ENCODE measurements at places on chromosomes 7 and 10.
A peak's percentile ranks its signal among the peaks of the same experiment; 100 is the strongest.

GRCh38 chr10:77832238-77832637 lies 94.3 kb downstream of the DLG5 start:
- peaks cover 26% of the 10 kb centered on the region for H3K4me1 ChIP-seq
- H3K27ac ChIP-seq, result no peak overlapping the region
- DNase-seq, result no peak
- H3K36me3 ChIP-seq, result no peaks in the 10 kb centered on the region
- no peak overlapping the region for H3K4me3 ChIP-seq
- no peaks in the 10 kb centered on the region for H3K27me3 ChIP-seq

GRCh38 chr7:113131367-113131766 lies 13.0 kb upstream of the SMIM30 start:
- no peaks in the 10 kb centered on the region for H3K4me1 ChIP-seq
- no peak for DNase-seq
- H3K27me3 ChIP-seq, result peaks cover 8% of the 10 kb centered on the region
- no peaks in the 10 kb centered on the region for H3K36me3 ChIP-seq
- H3K4me3 ChIP-seq, result no peak overlapping the region

DNA sequence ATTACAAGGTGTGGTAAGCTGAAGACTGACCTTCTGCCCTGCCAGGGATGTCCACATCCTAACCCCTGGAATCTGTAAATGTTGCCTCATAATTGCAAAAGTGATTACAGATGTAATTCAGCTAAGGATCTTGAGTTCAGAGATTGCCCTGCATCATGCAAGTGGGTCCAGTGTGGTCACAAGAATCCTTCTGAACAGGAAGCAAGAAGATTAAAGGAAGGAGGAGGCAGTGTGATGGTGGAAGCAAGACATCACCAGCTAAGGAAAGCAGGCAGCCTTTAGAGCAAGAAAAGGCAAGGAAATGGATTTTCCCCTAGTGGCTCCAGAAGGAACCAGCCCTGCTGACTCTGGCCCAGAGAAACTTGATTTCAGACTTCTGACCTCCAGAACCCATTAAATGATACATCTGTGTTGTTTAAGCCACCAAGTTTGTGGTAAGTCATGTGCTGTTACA lies 78.1 kb downstream of the USP6NL start:
- no peaks in the 10 kb centered on the region for H3K36me3 ChIP-seq
- no peak for DNase-seq
- peaks cover 5% of the 10 kb centered on the region for H3K27me3 ChIP-seq
- peaks cover 7% of the 10 kb centered on the region for H3K4me1 ChIP-seq

GRCh38 chr7:158414486-158414961 lies 173.1 kb downstream of the PTPRN2 start:
- DNase-seq, result no peak
- H3K27ac ChIP-seq, result no peak overlapping the region
- H3K4me1 ChIP-seq, result no peaks in the 10 kb centered on the region
- no peak overlapping the region for H3K4me3 ChIP-seq
- no peaks in the 10 kb centered on the region for H3K27me3 ChIP-seq

DNA sequence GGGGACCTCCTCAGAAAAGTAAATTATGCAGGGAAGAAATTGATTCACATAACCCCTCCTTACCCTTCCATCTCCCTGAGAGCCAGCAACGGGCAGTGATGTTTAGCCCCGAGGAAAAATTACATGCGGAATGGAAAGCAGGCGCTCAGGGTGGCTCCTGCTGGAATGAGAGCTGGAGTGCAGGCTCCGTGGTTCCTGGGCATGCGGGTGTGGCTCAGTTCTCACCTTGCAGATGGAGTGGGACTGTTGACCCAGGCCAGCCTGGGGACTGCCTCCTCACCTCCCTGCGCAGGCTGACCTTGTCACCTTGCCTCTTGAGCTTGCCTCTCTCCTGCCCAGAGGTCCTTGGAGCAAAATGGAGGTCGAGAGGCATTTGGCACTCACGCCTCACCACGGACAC lies 83.3 kb upstream of the PPIF start:
- H3K27me3 ChIP-seq, result no peaks in the 10 kb centered on the region
- no peak for DNase-seq

- H3K4me3 ChIP-seq, result no peak overlapping the region
- H3K27ac ChIP-seq, result no peak overlapping the region
- H3K27me3 ChIP-seq, result no peaks in the 10 kb centered on the region
- H3K4me1 ChIP-seq, result no peaks in the 10 kb centered on the region
- no peaks in the 10 kb centered on the region for H3K36me3 ChIP-seq
Measured at GRCh38 chr7:97307521-97308108, 190.1 kb downstream of the SDHAF3 start.

- no peak overlapping the region for H3K4me3 ChIP-seq
- H3K27me3 ChIP-seq, result peaks cover 2% of the 10 kb centered on the region
- no peak for DNase-seq
- no peak overlapping the region for H3K27ac ChIP-seq
Measured at GRCh38 chr10:18231480-18231879, 91.3 kb downstream of the CACNB2 start.

DNA sequence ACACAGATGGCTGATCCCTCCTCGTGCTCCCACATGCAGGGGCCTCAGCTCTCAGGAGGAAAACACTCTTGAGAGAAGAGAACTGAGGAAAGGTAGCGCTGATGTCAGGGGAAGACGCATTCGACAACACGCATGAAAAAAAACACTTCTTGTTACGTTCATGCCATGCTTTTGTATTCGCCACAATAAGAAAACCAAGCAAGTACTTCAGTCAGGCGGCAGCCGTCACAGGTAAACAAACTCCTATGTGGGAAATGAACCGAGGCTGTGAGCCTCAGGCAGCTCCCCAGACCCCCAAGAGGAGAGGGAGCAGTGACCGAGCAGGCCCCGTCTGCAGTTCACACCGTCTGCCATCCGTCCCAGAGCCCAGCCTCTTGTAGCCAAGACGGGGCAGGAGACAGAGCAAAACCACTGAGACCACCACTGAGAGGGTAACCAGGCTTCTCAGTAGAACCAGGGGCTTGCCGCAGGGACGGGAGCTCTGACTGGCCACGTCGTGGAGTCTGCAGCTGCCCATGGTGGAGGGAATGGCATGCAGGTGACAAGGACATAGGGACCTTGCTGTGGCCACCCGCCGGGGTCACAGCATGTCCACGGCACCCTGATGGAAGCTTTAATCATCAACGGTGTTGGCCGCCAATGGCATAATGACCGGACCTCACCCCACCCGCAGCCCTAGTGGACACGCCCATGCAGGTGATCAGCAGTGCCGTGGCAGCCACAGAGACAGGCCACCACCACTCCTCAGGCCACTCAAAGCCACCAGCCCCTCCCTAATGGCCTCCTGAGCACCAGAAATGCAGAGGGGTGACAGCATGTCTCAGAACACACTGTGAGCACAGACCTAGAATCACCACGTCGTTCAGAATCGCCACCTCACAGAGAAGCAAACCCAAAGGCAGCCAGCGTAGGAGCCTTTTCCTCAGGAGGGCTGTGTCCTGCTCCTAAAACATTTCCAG lies 304.3 kb downstream of the PTPRN2 start:
- H3K36me3 ChIP-seq, result no peaks in the 10 kb centered on the region
- H3K27me3 ChIP-seq, result peaks cover 2% of the 10 kb centered on the region
- no peak overlapping the region for H3K27ac ChIP-seq
- DNase-seq, result no peak
- no peak overlapping the region for H3K4me3 ChIP-seq

DNA sequence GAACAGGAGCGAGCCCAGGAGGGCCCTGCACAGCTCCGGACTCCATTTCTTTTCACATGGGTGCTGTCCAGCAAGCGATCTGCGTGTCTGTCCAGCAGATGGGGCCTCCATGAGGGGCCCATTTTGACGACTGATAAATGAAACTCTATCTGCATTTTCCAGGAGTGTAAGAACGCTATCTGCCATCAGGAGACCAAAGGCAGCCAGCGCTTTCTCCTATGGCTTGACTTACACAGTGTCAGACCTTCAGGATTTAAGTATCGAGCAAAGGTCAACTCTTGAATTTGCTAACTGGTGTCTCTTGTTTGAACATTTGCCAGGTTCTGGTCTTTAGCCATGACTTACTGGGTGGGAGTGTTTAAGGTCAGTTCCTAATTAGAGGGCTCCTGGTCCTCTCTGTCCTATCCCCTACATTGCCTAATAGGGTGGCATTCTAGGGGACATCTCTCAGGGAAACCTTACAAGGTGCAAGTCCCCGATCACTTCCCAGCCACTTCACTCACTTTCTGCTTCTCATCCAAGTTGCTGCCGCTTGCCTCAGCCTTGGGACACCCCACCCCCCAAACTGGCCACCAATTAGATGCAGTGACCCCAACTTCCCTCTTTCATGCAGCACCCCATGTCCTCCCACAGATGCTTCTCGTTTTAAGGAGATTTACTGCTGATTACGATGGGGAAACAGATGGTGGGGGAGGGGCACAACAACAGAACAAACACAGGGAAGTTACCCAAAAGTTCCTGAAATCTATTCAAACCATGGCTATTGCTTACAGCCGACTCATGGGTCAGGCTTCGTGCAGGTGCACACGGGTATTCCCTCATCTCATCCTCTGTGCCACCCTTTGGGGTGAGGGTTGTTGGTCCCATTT lies 20.0 kb downstream of the VSIR start:
- no peaks in the 10 kb centered on the region for H3K27me3 ChIP-seq
- peak overlapping the region; percentile 15 for H3K4me3 ChIP-seq
- H3K4me1 ChIP-seq, result peaks cover 91% of the 10 kb centered on the region
- H3K27ac ChIP-seq, result peak overlapping the region; percentile 79
- no peak for DNase-seq

- no peaks in the 10 kb centered on the region for H3K36me3 ChIP-seq
- H3K4me3 ChIP-seq, result no peak overlapping the region
- DNase-seq, result no peak
Measured at GRCh38 chr10:12769323-12770044, 232.0 kb downstream of the CCDC3 start.

- H3K27me3 ChIP-seq, result peaks cover 25% of the 10 kb centered on the region
- H3K36me3 ChIP-seq, result no peaks in the 10 kb centered on the region
- no peak overlapping the region for H3K4me3 ChIP-seq
- H3K4me1 ChIP-seq, result peaks cover 7% of the 10 kb centered on the region
- DNase-seq, result no peak
Measured at GRCh38 chr7:116598278-116598677, 73.4 kb downstream of the CAV1 start.

GRCh38 chr7:126569402-126569801 lies 683.3 kb downstream of the GRM8 start:
- no peaks in the 10 kb centered on the region for H3K36me3 ChIP-seq
- no peaks in the 10 kb centered on the region for H3K4me1 ChIP-seq
- no peak overlapping the region for H3K27ac ChIP-seq
- no peak overlapping the region for H3K4me3 ChIP-seq
- DNase-seq, result no peak

DNA sequence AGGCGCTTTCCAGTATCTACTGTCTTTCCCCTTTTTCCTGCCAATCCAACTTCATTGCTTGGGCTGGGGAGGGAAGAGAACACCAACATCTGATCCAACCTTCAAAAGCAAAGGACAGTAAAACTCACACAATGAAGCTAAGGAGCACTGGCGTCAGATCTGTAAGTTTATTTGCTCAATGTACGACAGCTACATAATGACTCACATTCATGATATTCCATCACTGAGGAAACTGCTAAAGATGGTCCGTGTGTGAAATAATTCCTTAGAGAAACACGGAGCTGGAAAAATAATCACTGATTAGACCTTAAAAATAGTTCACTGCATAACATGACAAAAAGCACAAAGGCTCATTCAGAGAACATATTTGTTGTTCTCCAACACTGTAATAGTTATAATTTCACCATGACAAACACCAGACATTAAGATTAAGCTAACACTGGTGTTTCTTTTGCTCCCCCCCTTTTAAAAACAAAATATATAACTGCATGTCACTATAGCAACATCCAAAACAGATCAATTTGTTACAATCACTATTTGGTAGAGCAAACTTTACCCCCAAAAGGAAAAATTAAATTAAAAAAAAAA lies 24.3 kb downstream of the HSPB1 start:
- H3K27ac ChIP-seq, result no peak overlapping the region
- no peaks in the 10 kb centered on the region for H3K27me3 ChIP-seq
- H3K4me3 ChIP-seq, result no peak overlapping the region
- no peak for DNase-seq
- H3K36me3 ChIP-seq, result peaks cover 38% of the 10 kb centered on the region
- H3K4me1 ChIP-seq, result peaks cover 34% of the 10 kb centered on the region

- H3K4me1 ChIP-seq, result peaks cover 24% of the 10 kb centered on the region
- no peaks in the 10 kb centered on the region for H3K36me3 ChIP-seq
- no peak overlapping the region for H3K4me3 ChIP-seq
Measured at GRCh38 chr10:22005763-22006162, 2.2 kb upstream of the DNAJC1 start.

DNA sequence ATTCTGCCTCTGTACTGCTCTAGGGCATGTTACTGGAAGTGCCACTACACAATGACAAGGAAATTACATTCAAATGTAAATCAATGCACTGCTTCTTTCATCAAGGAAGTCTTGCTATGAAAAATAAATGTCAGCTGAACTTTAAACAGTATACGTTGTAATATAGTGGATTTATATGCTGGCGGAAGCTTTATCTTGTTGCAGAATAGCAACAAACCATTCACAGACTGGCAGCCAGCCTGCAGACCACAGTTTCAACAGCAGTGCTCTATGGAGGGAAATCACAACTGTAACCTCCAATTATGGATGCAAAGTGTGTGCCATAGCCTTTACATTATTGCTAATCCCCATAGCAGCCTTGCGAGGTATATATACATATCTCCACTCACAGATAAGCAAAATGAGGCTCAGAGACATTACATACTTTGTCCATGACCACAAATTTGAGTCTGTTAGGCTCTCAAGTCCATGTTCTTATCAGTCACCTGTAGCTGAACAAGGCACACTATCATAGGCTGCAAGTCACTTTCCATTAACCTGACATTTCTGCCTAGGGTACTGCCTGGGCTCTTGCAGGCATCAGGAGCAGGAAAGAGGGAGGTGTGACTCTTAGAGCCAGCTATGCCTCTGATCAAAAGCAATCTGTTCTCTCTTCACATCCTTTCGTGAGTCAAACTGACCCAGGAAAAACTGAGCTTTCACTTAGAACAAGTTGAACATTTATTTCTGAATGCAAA lies 22.6 kb downstream of the COL28A1 start:
- H3K27me3 ChIP-seq, result peaks cover 4% of the 10 kb centered on the region
- H3K4me1 ChIP-seq, result no peaks in the 10 kb centered on the region
- H3K4me3 ChIP-seq, result no peak overlapping the region
- no peak for DNase-seq

DNA sequence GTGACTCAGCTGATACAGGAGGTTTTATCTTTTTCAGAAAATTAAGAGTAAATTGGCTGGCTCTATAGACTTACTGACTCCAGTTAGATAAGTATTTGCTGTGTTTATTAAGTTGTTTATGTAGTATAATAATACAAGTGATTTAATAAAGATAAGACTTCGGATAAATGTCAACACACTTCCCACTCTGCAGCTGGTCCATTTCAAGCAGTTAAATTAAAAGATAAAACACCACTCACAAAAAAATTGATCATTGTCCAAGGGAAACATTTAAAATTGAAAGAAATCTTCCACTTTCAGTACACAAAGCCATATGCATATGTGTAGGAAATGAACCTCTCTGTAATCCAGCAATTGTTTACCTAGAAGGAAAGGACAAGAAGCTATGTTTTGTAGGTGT lies 106.1 kb upstream of the SP8 start:
- H3K4me1 ChIP-seq, result no peaks in the 10 kb centered on the region
- H3K36me3 ChIP-seq, result no peaks in the 10 kb centered on the region
- DNase-seq, result no peak
- H3K4me3 ChIP-seq, result no peak overlapping the region
- H3K27ac ChIP-seq, result no peak overlapping the region
- no peaks in the 10 kb centered on the region for H3K27me3 ChIP-seq

- no peak overlapping the region for H3K4me3 ChIP-seq
- no peaks in the 10 kb centered on the region for H3K36me3 ChIP-seq
- H3K27me3 ChIP-seq, result peaks cover 32% of the 10 kb centered on the region
- peaks cover 12% of the 10 kb centered on the region for H3K4me1 ChIP-seq
- H3K27ac ChIP-seq, result no peak overlapping the region
Measured at GRCh38 chr10:3635211-3635671, 149.8 kb downstream of the KLF6 start.

- no peaks in the 10 kb centered on the region for H3K36me3 ChIP-seq
- no peaks in the 10 kb centered on the region for H3K27me3 ChIP-seq
- no peaks in the 10 kb centered on the region for H3K4me1 ChIP-seq
- no peak overlapping the region for H3K4me3 ChIP-seq
- no peak overlapping the region for H3K27ac ChIP-seq
Measured at GRCh38 chr10:106643473-106643872, 521.0 kb downstream of the SORCS1 start.
